GM23338 (cell line): ENCODE measurements at places on chromosomes 4 and X. TPM values are rescaled to one million over a fixed set of nuclear protein-coding genes. Genes with fewer than 3 reads are reported as not detected.
A peak's percentile ranks its signal among the peaks of the same experiment; 100 is the strongest.

- no peak for DNase-seq
- H3K4me1 ChIP-seq = no peaks in the 10 kb centered on the region
- no peak overlapping the region for H3K27ac ChIP-seq
Measured at GRCh38 chr4:167210166-167210565, 24.1 kb downstream of the SPOCK3 start.

- H3K36me3 ChIP-seq = no peaks in the 10 kb centered on the region
- peak overlapping the region; percentile 91 for H3K27ac ChIP-seq
Measured at GRCh38 chrX:10755439-10756334, 135.3 kb upstream of the MID1 start.

- no peak overlapping the region for H3K27ac ChIP-seq
- H3K27me3 ChIP-seq = no peaks in the 10 kb centered on the region
- DNase-seq = no peak
- H3K36me3 ChIP-seq = no peaks in the 10 kb centered on the region
Measured at GRCh38 chr4:76569225-76569624, 134.2 kb downstream of the SHROOM3 start.

The SPANXN3 gene
- total RNA-seq = not detected in 2 replicates

The MAGEB18 gene
- not detected in 2 replicates for total RNA-seq

GRCh38 chr4:5843573-5844530 is 49.0 kb downstream of the CRMP1 start:
- no peak overlapping the region for H3K4me3 ChIP-seq
- no peaks in the 10 kb centered on the region for H3K27me3 ChIP-seq
- DNase-seq = no peak

GRCh38 chr4:56464581-56464980 is 2.8 kb upstream of the SRP72 start:
- DNase-seq = no peak
- no peak overlapping the region for H3K27ac ChIP-seq
- peaks cover 29% of the 10 kb centered on the region for H3K36me3 ChIP-seq

- DNase-seq = no peak
- H3K27me3 ChIP-seq = no peaks in the 10 kb centered on the region
- no peaks in the 10 kb centered on the region for H3K36me3 ChIP-seq
- H3K4me1 ChIP-seq = peaks cover 14% of the 10 kb centered on the region
- no peak overlapping the region for H3K4me3 ChIP-seq
Measured at GRCh38 chrX:125150231-125150630, 169.4 kb upstream of the TEX13C start.

DNA sequence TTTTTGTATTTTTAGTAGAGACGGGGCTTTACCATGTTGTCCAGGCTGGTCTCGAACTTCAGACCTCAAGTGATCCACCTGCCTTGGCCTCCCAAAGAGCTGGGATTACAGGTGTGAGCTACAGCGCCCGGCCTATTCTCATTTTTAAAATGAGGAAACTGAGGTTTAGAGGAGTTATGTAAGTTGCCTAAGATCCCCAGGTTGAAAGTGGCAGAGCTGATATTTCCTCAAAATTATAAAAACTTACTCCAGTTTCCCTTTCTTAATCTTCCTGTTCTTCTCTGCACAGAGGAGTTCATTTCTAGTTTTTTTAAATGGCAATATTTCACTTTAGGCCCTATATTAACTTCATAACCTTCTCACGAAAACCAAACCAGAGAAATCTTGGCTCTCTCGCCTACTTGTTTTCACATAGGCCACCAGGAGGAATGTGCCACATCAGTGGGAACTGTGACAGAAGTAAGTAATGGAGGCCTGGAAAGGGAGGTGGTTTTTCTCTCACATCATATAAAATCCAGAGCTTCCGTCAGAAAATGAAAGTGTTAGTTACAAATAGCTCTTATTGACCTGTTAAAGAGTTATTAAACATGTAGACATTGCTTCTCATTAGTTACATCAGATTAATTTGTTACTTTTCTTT is 16.1 kb upstream of the RS1 start:
- no peak overlapping the region for H3K4me3 ChIP-seq
- no peak for DNase-seq
- H3K27ac ChIP-seq = no peak overlapping the region
- H3K27me3 ChIP-seq = no peaks in the 10 kb centered on the region

DNA sequence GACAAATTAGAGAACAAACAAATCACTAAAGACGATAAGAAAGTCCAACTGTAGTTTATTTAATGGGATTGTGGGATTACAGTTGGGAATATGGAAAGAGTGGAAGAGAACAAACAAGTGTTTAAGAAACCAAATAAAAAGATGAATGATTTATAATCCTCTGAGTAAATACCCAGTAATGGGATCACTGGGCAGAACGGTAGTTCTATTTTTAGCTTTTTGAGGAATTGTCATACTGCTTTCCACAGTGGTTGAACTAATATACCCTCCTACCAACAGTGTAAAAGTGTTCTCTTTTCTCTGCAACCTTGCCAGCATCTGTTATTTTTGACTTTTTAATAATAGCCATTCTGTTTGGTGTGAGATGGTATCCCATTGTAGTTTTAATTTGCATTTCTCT is 15.0 kb downstream of the C4orf51 start:
- no peaks in the 10 kb centered on the region for H3K36me3 ChIP-seq
- H3K4me3 ChIP-seq = no peak overlapping the region
- no peak for DNase-seq

The MAGEC2 gene
- not detected in 2 replicates for total RNA-seq

The DACH2 gene
- total RNA-seq = 3.0 and 4.6 TPM in 2 replicates

DNA sequence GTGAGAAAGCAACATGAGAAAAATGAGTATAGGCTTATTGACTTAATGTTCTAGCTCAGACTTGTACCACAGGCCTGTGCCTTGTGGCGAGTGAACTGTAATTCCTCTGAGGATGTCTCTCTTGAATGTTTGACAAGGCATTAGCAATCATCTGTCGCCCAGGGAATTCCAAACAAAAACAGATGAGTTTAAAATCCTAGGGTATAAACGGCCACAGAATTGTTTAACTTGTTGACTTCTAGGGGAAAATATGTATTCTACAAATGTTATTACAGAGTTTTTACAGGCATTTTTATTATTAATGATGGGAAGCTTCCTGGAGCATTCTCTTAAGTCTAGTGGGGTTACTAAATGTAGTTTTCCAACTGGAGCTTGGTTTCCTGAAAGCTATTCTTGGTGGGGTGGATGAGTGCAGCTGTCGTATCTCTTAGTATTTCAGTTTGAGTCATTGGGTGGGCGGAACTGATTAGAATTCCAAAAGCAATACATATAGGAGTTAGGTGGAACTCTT is 40.6 kb downstream of the ARHGAP10 start:
- H3K36me3 ChIP-seq = no peaks in the 10 kb centered on the region
- no peak for DNase-seq
- no peaks in the 10 kb centered on the region for H3K4me1 ChIP-seq
- no peak overlapping the region for H3K4me3 ChIP-seq
- no peak overlapping the region for H3K27ac ChIP-seq
- H3K27me3 ChIP-seq = no peaks in the 10 kb centered on the region

DNA sequence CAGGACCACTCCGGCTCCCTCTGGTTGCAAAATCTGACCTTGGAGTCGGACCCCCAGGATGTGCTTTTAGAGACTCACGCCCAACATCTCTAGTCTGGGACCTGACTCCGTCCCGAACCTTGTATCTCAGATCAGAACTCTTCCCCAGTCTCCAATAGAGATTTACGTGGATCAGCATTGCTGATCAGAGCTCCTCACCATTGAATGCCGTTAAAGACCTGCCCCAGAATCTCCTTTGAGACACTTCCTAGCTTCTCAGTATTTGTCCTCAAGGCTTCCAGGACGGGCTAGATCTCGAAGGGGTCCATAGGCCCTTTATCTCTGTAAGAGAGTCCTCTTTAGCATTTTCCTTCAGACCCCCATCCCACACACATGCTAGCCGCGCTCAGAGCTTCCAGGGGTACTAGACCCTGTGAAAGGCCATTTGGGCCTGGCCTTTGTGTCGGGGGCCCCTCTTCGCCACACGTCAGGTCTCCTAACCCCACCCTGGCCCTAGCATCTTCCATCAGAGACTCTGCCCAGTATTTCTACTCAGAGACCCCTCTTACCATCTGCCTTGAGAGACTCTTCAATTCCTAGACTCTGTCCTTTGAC is 662 bp downstream of the UBA1 start:
- DNase-seq = no peak
- peak overlapping the region; percentile 82 for H3K4me3 ChIP-seq
- H3K27me3 ChIP-seq = no peaks in the 10 kb centered on the region
- peaks cover 28% of the 10 kb centered on the region for H3K4me1 ChIP-seq
- peak overlapping the region; percentile 91; the same call in 1 of the 2 replicates for H3K27ac ChIP-seq

DNA sequence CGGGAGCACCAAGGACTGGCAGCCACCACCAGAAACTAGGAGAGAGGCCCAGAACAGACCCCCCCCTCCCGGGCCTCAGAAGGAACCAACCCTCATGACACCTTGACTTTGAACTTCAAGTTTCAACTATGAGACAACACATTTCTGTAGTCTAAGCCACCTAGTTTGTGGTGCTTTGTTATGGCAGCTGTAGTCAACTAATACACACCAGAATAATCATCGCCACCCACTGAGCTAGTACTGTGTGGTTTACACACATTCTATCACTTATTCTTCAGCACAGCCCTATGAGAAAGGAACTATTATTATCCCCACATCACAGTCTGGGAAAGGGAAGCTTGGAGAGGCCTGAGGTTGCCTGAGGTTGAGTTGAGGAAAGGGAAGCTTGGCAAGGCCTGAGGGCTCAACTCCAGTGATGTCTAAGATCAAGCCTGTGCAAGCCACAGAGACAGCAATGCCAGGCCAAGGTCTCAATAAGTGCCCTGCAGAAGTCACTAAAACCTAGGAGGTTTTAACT is 126.6 kb downstream of the FHDC1 start:
- no peak for DNase-seq
- H3K4me1 ChIP-seq = peaks cover 20% of the 10 kb centered on the region
- no peak overlapping the region for H3K27ac ChIP-seq
- H3K4me3 ChIP-seq = no peak overlapping the region
- H3K36me3 ChIP-seq = no peaks in the 10 kb centered on the region

The SULT1B1 gene
- total RNA-seq = not detected in 2 replicates

DNA sequence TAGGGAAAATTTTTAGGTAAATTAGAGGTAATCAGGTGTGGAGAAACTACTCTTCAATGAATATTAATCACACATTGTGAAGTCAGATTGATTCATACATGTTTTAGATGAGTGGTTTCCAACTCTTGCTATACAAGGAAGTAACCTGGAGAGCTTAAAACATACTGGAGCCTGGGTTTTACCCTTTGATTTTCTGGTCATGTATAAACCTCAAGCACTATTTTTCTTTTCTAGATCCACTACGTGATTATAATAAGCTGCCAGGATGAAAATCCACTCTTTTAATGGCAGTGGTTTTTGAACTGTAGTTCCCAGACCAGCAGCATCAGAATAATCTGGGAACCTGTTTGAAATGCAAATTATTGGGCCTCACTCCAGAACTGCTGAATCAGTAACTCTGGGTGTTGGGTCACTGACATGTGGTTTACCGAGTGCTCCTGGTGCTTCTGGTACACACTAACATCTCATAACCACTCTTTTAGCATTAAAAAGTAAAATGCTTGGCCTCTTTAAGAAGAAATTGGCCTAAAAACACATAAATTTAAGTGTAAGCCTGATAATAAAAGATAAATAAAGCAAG is 63.4 kb downstream of the DCAF12L1 start:
- no peaks in the 10 kb centered on the region for H3K27me3 ChIP-seq
- H3K4me3 ChIP-seq = no peak overlapping the region
- no peaks in the 10 kb centered on the region for H3K36me3 ChIP-seq
- DNase-seq = no peak

DNA sequence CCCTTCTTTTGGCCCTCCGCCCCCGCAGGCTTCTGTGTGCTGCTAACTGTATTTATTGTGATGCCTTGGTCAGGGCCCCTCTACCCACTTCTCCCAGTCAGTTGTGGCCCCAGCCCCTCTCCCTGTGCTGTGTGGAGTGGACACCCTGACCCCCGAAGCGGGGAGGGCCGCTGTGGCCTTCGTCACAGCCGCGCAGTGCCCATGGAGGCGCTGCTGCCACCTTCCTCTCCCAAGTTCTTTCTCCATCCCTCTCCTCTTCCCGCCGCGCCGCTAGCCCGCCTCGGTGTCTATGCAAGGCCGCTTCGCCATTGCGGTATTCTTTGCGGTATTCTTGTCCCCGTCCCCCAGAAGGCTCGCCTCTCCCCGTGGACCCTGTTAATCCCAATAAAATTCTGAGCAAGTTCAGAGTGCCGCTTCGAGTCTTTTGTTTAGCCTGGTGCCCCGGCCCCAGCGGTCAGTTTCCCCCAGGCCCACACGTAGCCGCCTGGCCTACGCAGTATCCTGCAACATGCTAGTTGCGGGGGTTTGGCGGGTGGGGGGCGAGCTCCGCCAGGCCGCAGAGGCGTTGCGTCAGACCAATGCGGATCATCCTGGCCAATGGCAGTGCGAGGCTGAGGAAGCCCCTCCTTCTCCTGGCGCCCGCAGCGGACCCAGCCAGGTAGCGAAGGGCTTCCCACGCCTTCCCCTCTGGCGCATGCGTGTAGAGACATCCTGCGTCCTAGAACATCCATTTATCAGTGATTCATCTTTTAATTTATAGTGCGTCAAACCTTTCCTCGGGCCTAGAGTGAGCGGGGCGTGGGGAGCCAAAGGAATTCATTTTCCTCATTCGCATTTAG is 5.6 kb upstream of the KANTR start:
- H3K4me1 ChIP-seq = no peaks in the 10 kb centered on the region; the same call in 1 of the 2 replicates
- H3K27ac ChIP-seq = peak overlapping the region; percentile 80; the same call in 1 of the 2 replicates
- peak overlapping the region; percentile 77 for H3K4me3 ChIP-seq
- H3K27me3 ChIP-seq = no peaks in the 10 kb centered on the region
- H3K36me3 ChIP-seq = no peaks in the 10 kb centered on the region

- H3K27ac ChIP-seq = no peak overlapping the region
- H3K4me1 ChIP-seq = peaks cover 31% of the 10 kb centered on the region
- peaks cover 30% of the 10 kb centered on the region for H3K27me3 ChIP-seq
- no peak for DNase-seq
- peak overlapping the region; percentile 59 for H3K4me3 ChIP-seq
- no peaks in the 10 kb centered on the region for H3K36me3 ChIP-seq
Measured at GRCh38 chrX:40171513-40172400, 74.0 kb upstream of the BCOR start.

DNA sequence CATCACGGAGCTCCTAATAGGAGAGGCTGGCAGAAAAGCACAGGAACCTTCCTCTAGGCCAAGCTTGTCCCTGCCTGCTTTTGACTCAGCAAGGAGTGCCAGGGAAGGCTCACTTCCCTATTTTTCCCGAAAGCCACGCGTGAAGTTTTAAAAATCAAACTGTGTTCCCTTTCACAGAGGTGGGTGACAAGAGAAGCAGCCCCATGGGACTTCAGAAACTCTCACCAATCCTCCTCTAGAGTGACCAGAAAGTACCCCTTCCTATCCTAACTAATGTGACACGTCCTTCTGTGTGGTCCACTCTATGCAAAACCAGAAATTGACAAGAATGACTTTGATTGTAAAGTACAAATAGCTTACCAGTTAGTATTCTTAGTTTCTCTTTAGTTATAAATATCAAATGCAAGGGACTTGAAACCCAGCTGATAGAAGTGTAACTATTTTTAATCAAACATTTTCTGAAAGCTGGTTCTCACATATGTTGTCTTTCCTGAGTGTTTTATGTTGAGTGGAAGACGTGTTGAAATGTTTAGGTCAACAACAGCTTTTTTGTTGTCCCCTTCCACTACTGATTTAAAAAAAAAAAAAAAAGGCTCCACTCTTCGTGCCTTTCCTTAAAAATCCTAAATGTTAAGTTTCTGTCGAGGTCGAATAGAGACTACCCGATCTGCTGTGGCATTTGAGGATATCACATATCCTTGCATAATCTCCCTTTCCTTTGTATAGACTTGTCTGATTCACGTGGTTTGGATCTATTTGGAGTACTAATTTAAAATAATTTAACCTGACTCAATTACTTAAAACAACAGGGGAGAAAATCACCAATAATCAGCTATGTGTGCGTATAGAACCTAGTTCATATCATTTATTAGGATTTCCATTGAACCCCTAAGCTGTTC is 42.1 kb downstream of the NFKB1 start:
- no peaks in the 10 kb centered on the region for H3K36me3 ChIP-seq
- H3K4me3 ChIP-seq = no peak overlapping the region
- H3K4me1 ChIP-seq = no peaks in the 10 kb centered on the region
- H3K27me3 ChIP-seq = no peaks in the 10 kb centered on the region
- H3K27ac ChIP-seq = no peak overlapping the region

The NR0B1 gene
- total RNA-seq = 0.16 and 0.45 TPM in 2 replicates

The LRIT3 gene
- 0.14 and 0.43 TPM in 2 replicates for total RNA-seq

The RRH gene
- total RNA-seq = not detected in 2 replicates
